ENCODE measurements at places on chromosomes 6 and 20. TPM values are rescaled to one million over a fixed set of nuclear protein-coding genes. Genes with fewer than 3 reads are reported as not detected.

Gene RTN4IP1
- total RNA-seq = 8.4 TPM

Gene PKIB
- 10.0 TPM for total RNA-seq

Gene TPD52L1
- total RNA-seq = not detected

Gene DIDO1
- total RNA-seq = 98.5 TPM

Gene C6orf15
- 3.4 TPM for total RNA-seq

Gene MROH8
- total RNA-seq = 2.1 TPM

Gene HTR1B
- total RNA-seq = not detected

Gene ANGPT4
- not detected for total RNA-seq

Gene TSPO2
- not detected for total RNA-seq

Gene ARG1
- total RNA-seq = not detected

Gene SERPINB1
- total RNA-seq = 2.3 TPM

All from SJCRH30 (cell line).